ENCODE measurements at places on chromosomes 6 and 20.

DNA sequence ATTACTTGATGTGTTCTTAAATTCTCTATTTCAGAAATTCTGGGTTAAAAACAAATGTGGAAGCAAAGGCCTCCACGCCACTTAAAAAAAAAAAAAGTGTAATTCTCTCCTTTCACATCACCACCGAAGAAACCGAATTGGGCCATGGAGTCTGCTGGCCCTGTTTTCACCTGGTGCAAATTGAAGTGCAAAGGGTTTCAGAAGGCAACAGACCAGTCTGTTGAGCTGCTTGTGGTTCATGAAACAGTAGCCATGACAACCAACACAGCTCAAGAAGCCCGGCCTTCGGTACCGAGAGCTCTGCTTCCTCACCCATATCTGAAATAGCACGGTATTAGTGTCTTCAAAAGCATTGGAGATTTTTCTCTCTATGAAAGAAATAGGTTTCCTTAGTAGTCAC lies 63.1 kb downstream of the GMPR start:
- no peak for DNase-seq

DNA sequence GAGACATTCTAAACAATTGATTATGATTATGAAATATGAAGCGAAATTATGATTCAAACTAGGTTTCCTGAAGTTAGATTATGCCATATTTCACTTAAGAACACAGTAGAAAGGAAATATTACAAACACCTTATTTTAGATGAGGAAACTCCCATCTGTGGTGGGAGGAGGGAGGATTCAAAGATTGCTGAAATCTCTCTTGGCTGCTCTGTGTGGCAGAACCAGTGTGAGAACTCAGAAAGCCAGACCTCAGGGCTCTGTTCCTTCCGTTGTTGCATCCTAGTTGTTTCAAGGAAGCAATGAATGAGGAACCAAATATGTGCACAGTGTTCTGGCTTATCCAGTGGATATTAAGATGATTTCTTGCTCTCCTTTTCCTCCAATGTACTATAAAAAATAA lies 2.1 kb downstream of the TAAR5 start:
- DNase-seq = no peak

DNA sequence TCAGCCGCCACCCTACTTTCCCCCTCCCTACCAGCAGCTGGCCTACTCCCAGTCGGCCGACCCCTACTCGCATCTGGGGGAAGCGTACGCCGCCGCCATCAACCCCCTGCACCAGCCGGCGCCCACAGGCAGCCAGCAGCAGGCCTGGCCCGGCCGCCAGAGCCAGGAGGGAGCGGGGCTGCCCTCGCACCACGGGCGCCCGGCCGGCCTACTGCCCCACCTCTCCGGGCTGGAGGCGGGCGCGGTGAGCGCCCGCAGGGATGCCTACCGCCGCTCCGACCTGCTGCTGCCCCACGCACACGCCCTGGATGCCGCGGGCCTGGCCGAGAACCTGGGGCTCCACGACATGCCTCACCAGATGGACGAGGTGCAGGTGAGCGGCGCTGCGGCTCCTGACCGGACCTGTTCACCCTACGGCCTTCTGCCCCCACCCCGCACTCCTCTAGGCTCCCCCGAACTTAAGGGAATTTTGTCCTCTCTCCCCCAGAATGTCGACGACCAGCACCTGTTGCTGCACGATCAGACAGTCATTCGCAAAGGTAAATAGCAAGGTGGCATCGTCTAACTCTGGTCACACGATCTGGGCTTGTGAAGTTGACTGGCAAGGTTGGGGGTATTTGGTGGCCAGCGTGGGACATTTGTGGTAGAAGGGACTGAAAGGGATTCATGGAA lies 2.3 kb downstream of the TFAP2C start:
- DNase-seq = no peak

DNA sequence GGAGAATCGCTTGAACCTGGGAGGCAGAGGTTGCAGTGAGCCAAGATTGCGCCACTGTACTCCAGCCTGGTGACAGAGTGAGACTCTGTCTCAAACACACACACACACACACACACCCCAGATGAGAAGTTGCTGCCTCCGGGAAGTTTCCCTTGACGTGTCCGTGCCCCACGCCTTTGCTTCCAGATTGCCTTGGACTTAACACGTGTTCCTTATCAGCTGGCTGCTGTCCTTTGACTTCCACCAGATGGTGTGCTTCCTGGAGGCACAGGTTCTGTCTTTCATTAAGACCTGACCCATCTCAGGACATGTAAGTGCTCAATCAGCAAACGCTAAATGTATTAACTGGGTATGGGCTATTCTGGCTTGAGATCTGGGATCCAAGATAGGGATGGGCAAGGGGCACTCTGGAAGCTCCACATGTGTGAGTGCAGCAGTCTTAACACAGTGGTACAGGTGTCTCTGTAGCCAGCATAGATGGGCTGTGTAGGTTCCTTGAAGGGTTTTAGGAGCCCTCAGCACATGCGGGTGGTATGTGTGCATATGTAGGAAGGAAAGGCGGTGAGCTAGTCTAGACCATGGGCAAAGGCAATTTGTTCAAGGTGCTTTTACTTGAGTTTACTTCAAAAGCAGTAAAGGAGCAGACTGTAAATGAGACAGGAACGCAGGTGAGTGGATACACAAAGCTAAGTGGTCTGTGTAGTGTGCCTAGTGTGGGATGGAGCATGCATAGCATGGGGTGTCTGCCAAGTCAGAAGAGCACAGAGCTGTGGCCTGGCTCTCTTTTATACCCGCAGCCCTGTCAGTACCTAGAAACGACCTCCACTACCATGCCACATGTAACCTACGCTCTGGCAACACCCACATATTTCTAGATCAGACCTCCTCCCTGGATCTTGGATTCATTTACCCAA lies 11.6 kb downstream of the PIGT start:
- DNase-seq = no peak

- no peak for DNase-seq
Observed at GRCh38 chr6:136719280-136720044, 72.8 kb downstream of the MAP3K5 start.

GRCh38 chr6:3402310-3403237 lies 54.3 kb downstream of the SLC22A23 start:
- no peak for DNase-seq

DNA sequence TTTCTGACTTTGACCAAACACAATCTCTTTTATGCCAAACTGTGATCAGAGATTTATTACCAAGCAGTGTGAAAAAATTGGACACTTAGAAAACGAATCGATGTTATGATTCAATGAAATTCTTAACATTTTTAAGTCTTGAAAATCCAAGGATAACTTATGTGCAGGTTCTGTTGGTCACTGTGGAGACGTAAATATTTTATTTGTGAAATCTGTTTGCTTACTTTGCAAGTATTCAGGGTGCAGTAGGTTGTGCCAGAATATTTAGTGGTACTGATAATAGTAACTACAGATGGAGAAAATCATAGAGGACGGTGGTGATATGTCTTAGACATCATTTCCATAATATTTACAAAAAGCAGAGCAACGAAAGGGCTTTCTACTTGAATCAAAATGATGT lies 97.3 kb downstream of the BMP2 start:
- no peak for DNase-seq

DNA sequence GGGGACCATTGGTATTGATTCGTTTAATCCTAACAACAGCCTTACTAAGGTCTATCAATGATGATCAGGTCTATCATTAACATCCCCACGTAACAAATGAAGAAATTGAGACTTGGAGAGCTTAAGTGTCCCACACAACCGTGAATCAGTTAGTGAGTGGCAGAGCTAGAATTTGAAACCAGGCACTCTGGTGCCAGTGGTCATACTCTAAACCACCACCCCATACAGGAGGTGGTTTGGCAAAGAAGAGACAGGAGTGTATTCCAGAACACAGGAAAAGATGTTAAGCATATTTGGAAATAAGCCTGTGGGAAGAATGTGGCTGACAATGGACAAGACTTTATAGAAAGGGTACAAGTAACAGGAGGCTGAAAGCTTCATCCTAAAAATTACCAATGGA lies 35.7 kb upstream of the MARCKS start:
- no peak for DNase-seq

- no peak for DNase-seq
Observed at GRCh38 chr6:122730775-122731386, 48.6 kb upstream of the FABP7 start.

GRCh38 chr6:156660389-156660788 lies 116.8 kb upstream of the ARID1B start:
- DNase-seq = no peak

- DNase-seq = no peak
Observed at GRCh38 chr6:83609248-83609647, 96.9 kb downstream of the PRSS35 start.

DNA sequence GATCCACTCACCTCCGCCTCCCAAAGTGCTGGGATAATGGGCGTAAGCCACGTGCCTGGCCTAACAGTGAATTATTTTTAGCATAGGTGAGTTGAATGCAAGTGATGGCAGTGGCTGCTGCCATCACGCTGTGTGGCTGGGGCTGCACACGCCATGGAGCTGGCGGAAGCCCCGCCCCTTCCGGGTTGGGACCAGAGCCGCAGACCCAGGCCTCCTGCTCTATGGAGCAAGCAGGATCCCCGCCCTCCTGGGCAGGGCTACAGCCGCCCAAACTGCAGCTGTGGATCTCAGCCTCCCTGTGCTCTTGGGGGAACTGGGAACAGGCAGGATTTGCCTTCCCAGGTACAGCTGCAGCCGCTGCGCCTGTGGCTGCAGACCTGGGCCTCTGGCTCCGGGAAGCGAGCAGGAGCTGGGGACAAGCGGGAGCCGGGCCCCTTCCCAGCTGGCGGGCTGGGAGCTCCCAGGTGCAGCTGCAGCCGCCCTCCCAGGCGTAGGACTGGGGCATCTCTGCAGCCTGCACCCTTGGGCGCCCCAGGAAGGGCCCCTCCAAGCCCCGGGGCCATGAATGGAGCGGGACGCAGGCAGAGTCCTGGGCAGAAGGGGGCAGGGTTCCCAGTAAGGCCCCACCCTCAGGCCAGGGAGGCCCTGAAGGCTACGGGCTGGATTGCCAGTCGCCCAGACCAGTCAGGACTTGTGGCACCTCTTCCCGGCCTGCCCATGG lies 30.9 kb upstream of the SLA2 start:
- DNase-seq = no peak

DNA sequence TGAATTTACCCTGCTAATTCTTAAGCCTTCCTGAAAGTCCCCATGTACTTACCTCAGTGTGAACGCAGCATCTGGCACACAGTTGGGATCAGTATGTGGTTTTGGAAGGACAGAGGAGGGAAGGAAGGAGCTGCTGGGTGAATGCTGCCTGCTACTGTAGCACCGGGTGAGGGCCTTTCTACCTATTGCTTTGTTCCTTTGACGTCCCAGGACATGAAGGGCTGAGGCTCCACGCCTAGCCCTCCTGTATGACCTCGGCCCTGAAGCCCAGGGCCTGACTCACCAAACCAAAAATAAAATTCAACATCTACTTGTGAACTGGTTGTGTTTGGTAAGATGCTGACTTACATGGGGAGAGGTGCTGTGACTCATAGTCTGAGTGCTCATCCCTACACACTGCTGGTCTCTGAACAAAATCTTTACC lies 51.1 kb downstream of the ARID1B start:
- DNase-seq = no peak

DNA sequence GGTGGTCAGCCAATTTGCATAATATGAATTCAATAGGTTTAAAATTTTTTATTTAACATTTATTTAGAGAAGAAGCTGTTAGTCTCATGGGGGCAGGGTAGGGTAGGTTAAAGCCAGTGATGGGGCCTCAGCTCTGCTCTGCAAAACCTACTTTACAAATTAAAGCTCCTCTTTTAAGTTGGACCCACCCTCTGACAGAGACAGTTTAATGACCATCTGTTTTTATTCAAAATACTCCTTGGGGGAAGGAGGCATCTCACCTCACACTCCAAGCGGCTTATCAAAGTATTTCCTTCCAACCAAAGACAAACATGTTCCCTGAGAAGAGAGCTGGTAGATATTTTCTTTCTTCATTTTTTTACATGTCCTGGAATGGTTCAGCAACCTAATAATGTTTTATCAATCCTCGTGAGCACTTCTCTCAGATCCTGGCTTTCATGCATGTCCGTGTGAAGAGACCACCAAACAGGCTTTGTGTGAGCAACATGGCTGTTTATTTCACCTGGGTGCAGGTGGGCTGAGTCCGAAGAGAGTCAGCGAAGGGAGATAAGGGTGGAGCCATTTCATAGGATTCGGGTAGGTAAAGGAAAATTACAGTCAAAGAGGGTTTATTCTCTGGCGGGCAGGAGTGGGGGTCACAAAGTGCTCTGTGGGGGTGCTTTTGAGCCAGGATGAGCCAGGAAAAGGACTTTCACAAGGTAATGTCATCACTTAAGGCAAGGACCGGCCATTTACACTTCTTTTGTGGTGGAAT lies 184.7 kb downstream of the GJA1 start:
- DNase-seq = no peak

DNA sequence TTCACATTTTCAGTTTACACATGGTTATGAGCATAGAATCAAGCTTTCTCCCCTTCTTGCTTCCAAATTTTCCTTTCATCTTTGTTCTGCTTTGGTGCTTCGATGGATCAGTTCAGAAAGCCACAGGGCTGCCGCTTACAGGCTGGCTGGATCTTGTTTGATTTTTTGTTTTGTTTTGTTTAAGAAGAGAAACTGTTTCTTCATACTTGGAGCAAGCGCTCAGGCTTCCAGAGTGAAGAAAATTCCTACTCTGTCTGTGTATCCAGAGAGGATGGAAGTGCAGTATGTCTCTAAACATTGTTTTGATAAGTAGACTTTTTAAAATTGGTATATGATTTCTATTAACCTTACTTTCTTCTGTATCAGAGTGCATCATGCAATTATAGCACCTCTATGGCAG lies 66.9 kb downstream of the ARID1B start:
- DNase-seq = no peak

- DNase-seq = no peak
Observed at GRCh38 chr6:36276581-36277536, 7.0 kb downstream of the PNPLA1 start.

GRCh38 chr6:146347090-146347489 lies 196.5 kb upstream of the RAB32 start:
- DNase-seq = no peak

DNA sequence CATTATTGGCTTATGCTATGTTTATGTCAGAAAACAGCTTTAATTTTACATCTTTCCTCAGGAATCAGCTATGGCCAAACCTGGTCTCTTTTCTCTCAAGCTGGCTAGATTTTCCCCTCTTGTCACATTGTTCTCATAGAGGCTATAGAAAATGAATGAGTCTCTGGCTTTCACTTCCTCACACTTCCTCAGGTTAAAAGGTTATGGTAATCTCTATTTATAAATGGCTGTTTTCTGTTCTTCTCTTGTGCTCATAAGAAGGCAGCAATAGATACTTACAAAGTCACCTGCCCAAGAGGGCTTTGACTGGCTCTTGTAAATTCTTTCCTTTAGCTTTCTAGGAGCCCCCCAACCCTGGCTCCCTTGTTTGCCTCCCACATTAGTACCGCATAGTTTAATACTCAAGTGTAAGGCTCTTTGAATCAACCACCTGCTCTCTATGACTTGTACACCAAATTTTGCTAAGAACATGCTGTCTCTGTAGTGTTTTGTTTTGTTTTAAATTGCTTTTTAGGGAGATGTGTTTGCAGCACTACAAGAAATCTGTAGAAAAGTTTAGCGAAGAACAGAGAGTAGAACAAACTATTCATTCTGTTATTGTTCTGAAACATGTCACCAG lies 897.4 kb upstream of the CITED2 start:
- DNase-seq = no peak

GRCh38 chr6:1164600-1164999 lies 147.3 kb upstream of the FOXQ1 start:
- no peak for DNase-seq

Data from activated T-helper 1 cell treated with anti-CD3 and anti-CD28 coated beads, Interleukin-2, amount 50 U/mL, for 16 hours (primary cell).